ENCODE measurements at places on chromosomes 1 and 21.

DNA sequence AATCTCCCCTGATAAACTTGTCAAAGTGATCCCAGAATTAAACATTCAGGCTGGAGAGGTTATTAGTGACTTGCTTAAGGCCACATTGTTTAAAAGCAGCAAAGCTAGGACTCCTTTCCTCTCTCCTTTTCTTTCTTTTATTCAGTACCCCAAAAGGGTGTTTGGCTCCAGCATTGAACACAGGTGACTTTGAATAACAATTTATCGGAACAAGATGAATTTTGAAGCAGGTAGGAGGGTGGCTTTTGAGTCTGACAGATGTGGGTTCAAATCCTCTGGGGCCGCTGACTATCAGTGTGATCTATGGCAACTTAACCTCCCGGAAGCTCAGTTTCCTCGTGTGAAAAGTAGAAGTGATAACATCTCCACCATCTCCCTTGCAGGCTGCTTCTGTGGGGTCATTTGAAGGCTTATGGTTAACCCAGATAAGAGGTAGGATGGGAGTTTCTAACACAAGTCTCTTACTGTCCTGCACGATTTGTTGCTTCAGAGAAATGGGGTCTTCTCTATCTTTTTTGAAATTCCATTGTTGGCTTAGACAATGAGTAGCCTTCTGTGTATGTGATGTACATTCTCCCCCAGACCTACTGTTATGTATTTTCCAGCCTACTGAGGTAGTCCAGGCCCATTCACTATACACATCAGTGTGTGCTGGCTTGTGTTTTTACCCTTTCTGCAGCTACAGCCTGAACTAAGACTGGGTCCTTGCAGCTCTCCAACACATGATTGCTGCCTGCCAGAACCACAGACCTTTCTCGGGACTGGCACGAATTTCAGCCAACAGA, 29.0 kb downstream of the JUN start:
- no peak overlapping the region for H3K4me3 ChIP-seq
- no peak overlapping the region for H3K27ac ChIP-seq
- H3K27me3 ChIP-seq = no peaks in the 10 kb centered on the region
- no peak for DNase-seq
- no peaks in the 10 kb centered on the region for H3K36me3 ChIP-seq
- peaks cover 33% of the 10 kb centered on the region for H3K4me1 ChIP-seq

- H3K27me3 ChIP-seq = no peaks in the 10 kb centered on the region
- DNase-seq = no peak
- H3K4me3 ChIP-seq = no peak overlapping the region
- H3K27ac ChIP-seq = no peak overlapping the region
Observed at GRCh38 chr1:27225621-27226020, 8.8 kb upstream of the WDTC1 start.

DNA sequence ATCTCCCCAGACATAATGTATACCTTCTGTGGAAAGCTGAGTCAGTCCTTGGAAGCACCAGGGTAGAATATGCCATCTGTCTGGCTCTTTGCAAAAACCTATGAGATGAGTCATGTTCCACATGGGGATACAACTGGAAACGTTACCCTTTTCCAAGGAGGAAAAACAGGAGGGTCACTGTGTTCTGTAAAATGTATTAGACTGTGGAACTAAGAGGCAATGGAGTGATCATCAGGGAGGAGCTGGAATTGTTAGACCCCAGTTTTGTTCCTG, 16.1 kb upstream of the PSMD4 start:
- H3K4me3 ChIP-seq = no peak overlapping the region
- no peaks in the 10 kb centered on the region for H3K27me3 ChIP-seq
- DNase-seq = no peak
- H3K4me1 ChIP-seq = no peaks in the 10 kb centered on the region

- no peaks in the 10 kb centered on the region for H3K27me3 ChIP-seq
- H3K36me3 ChIP-seq = no peaks in the 10 kb centered on the region
- no peak overlapping the region for H3K27ac ChIP-seq
- no peak for DNase-seq
- no peak overlapping the region for H3K4me3 ChIP-seq
- H3K4me1 ChIP-seq = peaks cover 13% of the 10 kb centered on the region
Observed at GRCh38 chr1:35577071-35577998, 4.2 kb downstream of the TFAP2E start.

DNA sequence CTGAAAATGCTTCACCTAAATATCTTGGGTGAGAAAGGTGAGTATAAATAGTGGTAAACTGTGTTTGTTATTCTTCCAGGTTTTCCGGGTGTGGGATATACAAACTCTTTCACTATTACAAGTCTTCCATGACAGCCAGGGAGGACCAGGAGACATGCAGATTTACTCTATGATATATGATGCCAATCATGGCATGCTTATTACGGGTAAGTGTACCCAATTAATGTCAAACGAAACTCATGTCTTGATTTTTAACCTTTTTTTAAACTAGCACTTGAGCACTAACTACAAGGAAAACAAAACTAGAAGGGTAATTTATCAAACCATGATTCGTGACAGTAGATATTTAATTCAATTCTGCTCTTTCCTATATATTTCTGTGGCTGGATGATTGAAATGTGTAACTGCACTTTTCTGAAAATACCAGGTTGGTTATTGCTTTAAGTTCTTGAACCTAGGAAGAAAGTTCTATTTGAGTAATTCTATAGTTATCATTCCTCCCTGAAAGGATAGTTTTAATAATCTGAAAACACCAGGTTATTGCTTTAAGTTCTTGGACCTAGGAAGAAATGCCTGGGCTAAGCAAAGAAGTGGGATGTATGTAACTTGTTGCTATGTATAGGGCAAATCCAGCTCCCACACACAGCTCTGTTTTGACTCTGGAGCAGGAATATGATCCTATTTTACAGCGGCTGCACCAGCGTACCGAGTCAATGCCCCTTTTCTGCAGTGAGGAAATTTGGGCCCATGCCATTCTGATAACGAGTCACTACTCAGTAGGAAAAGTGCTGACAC, 86.4 kb downstream of the WDR64 start:
- no peak overlapping the region for H3K27ac ChIP-seq
- H3K27me3 ChIP-seq = no peaks in the 10 kb centered on the region
- H3K4me1 ChIP-seq = no peaks in the 10 kb centered on the region
- H3K36me3 ChIP-seq = no peaks in the 10 kb centered on the region

- H3K4me3 ChIP-seq = no peak overlapping the region
- no peaks in the 10 kb centered on the region for H3K27me3 ChIP-seq
- H3K36me3 ChIP-seq = no peaks in the 10 kb centered on the region
- H3K27ac ChIP-seq = no peak overlapping the region
- no peak for DNase-seq
Observed at GRCh38 chr21:19120591-19120990, 717.0 kb upstream of the TMPRSS15 start.

GRCh38 chr1:69103705-69104385, 463.9 kb upstream of the LRRC7 start:
- H3K4me3 ChIP-seq = no peak overlapping the region
- H3K27ac ChIP-seq = no peak overlapping the region
- H3K4me1 ChIP-seq = no peaks in the 10 kb centered on the region

- H3K4me1 ChIP-seq = no peaks in the 10 kb centered on the region
- no peak overlapping the region for H3K27ac ChIP-seq
- H3K36me3 ChIP-seq = no peaks in the 10 kb centered on the region
- H3K4me3 ChIP-seq = no peak overlapping the region
Observed at GRCh38 chr1:181789395-181789794, 272.1 kb downstream of the ZNF648 start.

DNA sequence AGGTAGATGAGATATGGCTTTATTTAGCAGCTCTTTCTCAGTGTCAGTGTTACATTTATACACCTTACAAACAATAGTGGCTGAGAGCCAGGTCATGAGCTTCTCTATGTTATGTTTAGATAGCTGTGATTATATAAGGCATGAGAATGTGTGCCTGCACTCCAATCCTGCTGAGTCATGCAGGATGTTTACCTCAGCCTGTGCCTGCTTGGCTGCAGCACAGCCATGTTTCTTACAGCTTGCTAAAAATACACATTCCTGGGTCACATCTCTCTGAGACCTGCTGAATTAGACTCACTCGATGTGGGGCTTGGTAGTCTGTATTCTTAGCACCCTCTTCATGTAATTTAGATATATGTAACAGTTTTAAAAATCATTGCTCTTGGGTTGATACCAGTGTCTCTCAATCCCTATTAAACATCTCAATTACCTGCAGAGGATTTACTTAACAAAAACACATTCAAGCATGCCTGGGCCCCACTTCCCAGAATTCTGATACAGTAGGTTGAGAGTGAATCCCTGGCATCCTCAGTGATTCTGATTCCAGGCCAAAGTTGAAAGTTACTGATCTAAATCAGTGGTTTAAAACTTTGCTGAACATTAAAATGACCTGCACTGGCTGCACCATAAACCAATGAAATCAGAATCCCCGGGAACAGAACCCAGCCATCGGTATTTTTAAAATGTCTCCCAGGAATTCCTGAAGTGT, 107.5 kb downstream of the GDAP2 start:
- H3K27me3 ChIP-seq = no peaks in the 10 kb centered on the region
- no peaks in the 10 kb centered on the region for H3K36me3 ChIP-seq
- peaks cover 62% of the 10 kb centered on the region for H3K4me1 ChIP-seq
- H3K4me3 ChIP-seq = no peak overlapping the region
- DNase-seq = peak; percentile 51

GRCh38 chr1:174519844-174520243, 72.1 kb downstream of the GPR52 start:
- no peaks in the 10 kb centered on the region for H3K4me1 ChIP-seq
- no peaks in the 10 kb centered on the region for H3K36me3 ChIP-seq
- no peak overlapping the region for H3K4me3 ChIP-seq
- no peak overlapping the region for H3K27ac ChIP-seq
- no peaks in the 10 kb centered on the region for H3K27me3 ChIP-seq
- DNase-seq = no peak

DNA sequence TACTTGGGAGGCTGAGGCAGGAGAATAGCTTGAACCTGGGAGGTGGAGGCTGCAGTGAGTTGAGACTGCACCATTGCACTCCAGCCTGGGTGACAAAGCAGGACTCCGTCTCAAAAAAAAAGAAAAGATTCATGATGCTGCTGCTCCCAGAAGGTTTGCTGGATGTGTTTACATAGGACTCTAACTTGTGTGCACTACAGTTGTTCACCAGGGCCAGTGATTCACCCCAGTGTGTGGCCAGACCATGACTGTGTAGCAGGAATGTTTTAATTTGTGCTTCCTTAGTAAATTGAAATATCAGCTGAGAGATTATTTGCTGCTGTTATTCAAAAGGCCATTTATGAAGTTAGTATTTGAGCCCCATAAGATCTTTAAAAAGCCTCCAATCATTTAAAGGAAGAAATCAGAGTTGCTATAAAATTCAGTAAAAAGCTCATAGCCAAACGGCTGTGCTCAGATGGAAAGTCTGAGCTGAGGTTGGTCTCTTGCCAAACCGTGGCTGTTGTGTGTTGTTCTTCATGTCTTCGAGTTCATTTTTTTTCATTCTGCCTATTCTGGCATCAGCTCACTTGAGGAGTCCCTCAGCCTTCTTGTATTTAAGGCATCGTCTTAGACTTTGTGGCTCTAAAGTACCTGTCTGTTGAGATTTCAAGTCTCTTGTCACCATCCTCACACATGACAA, 18.1 kb upstream of the PGD start:
- H3K27ac ChIP-seq = no peak overlapping the region
- DNase-seq = no peak
- H3K4me1 ChIP-seq = no peaks in the 10 kb centered on the region
- no peak overlapping the region for H3K4me3 ChIP-seq

DNA sequence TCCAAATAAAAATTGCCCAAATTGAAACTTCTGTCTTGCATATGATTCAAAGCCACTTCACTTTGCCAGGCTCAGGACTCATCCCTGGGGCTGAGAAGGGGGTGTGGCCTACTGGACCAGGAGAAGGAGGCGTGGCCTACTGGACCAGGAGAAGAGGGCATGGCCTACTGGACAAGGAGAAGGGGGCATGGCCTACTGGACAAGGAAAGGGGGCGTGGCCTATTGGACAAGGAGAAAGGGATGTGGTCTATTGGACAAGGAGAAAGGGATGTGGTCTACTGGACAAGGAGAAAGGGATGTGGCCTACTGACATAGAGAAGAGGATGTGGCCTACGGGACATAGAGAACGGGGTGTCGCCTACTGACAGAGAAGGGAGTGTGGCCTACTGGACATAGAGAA, 405.3 kb downstream of the RRAGC start:
- H3K27me3 ChIP-seq = no peaks in the 10 kb centered on the region
- H3K4me1 ChIP-seq = no peaks in the 10 kb centered on the region
- no peak overlapping the region for H3K27ac ChIP-seq
- H3K4me3 ChIP-seq = no peak overlapping the region
- H3K36me3 ChIP-seq = no peaks in the 10 kb centered on the region

DNA sequence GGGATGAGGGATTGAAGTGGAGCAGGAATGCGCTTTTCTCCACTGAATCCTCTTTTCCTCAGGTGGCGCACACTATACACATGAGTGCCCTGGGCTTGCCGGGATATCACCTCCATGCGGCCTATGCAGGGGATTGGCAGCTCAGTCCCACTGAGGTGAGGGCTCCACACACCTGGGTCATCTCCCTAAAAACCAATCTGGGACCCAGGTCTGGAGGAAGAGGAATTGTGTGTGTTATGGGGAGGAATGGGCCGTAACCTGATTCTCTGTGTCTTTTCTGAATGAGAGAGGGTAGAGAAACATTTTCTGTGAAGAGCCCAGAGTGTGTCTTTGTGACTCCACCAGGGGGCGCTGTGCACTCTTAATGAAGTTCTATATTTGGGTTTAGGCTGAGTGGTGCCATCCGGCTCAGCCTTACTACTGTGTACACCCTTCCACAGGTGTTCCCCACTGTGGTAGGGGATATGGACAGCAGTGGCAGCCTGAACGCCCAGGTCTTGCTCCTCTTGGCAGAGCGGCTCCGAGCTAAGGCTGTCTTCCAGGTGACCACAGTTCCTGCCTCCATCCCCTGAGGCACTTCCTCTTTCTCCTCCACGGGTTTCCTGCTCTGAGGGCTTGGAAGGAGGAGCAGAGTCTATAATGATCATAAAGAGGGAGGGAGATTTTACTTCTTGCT, 1.5 kb downstream of the TOMM40L start:
- peaks cover 32% of the 10 kb centered on the region for H3K4me1 ChIP-seq
- H3K4me3 ChIP-seq = no peak overlapping the region
- DNase-seq = peak; percentile 84
- H3K27me3 ChIP-seq = no peaks in the 10 kb centered on the region
- no peaks in the 10 kb centered on the region for H3K36me3 ChIP-seq

DNA sequence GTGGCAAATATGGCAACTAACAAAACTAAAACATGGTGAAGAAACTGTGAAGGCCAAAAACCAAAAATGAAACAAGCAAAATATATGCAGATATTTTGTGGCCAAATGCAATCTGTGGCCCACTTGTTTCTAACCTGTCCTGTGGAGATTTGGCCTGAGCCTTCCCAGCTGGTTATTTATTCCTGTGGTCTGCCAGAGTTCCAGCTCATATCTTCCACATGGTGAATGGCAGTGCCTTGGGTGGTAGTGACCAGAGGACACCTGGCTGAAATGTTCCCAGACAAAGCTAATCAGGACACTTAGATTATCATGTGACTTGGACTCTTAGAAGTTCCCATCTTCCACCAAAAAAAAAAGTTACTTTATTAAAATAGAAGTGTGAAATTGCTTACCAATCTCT, 39.7 kb downstream of the RNASEL start:
- H3K27ac ChIP-seq = no peak overlapping the region
- no peak for DNase-seq
- no peaks in the 10 kb centered on the region for H3K4me1 ChIP-seq
- H3K36me3 ChIP-seq = no peaks in the 10 kb centered on the region

Data from body of pancreas (tissue), 4 donors.